NCI-H526 (cell line): ENCODE measurements at places on chromosomes 16 and 17.

DNA sequence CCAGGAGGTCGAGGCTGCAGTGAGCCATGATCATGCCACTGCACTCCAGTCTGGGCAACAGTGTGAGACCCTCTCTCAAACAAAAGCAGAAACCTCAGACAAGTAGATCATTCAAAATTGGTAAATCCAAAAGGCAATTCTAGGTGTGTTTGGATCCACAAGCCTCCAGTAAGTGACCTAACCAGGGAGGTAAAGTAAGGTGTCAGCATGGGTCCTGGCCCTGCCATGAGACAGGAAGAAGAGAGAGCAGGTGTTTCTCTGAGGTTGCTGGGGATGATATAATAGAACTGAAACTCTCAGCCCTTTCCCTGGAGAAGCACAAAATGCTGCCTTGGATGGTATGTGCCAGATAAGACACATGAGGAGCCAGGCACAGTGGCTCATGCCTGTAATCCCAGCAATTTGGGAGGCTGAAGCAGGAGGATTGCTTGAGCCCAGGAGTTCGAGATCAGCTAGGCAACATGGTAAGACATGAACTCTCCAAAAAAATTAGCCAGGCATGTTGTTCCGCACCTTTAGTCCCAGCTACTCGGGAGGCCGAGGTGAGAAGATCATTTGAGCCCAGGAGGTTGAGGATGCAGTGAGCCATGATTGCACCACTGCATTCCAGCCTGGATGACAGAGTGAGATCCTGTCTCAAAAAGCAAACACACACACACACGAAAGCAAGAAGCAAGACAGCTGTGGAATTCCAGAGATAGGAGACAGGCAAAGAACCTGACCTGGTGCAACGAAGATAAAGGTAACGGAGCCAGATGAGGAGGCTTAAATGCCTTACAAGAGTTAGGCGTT, 6.5 kb downstream of the TM4SF5 start:
- DNase-seq: no peak

- peak; percentile 78 for DNase-seq
Observed at GRCh38 chr17:75130632-75131277, 787 bp downstream of the NT5C start.

- DNase-seq: no peak
Observed at GRCh38 chr16:30406795-30407101, 658 bp upstream of the ZNF771 start.

DNA sequence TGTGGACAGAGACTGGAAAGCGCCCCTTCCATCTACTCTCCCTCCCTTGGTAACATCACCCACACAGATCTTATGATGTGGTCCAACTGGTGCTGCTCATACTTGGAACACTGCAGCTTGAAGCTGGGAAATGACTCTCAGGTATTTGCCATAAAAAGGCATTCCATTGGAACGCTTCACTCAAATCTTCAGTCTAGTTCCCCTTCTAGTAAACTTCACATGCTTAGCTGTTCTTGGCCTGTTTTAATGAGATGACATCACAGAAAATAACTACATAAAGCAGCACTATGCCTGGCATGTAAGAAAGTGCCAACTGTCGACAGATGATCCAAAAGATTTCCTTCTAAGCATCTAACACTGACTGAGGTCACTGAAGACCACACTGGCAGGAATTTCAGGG, 9.3 kb downstream of the ZNF263 start:
- no peak for DNase-seq

- DNase-seq: no peak
Observed at GRCh38 chr16:4200000-4200780, 41.7 kb downstream of the SRL start.

GRCh38 chr17:83079352-83079747, at the start of gene METRNL:
TSS of gene METRNL (plus strand) at chr17:83079609. CDS start at chr17:83079816, 207 bp downstream.
- DNase-seq: no peak

- no peak for DNase-seq
Observed at GRCh38 chr16:50282010-50282538, 15.7 kb downstream of the ADCY7 start.

DNA sequence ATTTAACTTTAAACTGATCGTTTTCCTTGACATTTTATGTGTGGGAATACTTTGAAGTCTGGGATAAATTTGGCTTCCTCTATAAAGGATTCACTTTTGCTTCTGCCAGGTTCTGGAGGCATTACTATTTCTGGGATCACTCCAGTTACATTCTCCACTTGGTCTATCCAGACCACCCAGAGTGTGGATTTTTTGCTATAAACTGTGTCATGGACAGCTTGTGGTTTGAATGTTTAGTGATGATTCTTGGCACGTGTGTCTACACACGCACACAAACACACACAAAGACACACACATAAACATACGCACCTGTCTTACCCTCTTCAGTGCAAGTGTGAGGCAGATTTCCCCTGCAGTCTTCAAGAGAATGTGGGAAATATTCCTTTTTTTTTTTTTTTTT, 27.4 kb upstream of the MSI2 start:
- no peak for DNase-seq

- DNase-seq: no peak
Observed at GRCh38 chr17:3659541-3660111, 8.8 kb downstream of the TAX1BP3 start.

DNA sequence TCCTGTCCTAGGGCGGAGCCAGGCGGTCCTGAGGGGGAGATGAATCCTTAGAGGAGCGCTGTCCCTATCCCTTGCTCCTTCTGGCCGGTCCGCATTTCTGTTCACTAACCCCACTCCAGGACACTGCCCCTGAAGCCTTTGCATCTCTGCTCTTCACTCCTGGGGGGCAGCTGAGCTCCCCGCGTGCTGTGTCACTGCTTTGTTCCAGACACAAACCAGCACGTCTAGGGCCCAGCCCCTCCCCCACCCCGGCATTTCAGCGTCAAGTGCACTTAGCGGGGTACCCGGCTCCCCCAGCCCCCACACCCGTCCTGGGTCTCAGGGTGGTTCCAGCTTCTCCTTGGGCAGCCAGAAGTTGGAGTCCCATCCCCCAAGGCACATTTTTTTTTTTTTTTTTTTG, 8.9 kb downstream of the CORO6 start:
- DNase-seq: no peak

DNA sequence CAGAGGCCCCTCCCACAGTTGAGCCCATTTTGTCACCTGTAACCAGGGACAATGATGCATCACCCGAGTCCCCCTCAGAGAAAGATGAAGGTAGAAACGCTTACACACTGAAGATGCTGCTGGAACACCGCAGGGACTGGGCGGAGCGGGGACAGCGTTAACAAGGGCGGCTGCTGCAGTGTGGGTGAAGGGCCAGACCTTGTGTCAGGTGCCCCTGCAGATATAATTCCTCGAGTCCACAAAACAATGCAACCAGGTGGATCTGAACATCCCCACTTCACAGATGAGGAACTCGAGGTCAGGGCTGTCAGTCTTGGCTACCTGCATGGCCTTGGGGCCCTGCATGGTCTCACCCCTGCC, 6.3 kb upstream of the MAPK7 start:
- DNase-seq: no peak

- no peak for DNase-seq
Observed at GRCh38 chr17:79230576-79230975, 156.0 kb downstream of the ENGASE start.
